Mesenteric fat pad (tissue), 1 donor: ENCODE measurements at places on chromosomes 13 and 19. TPM values are rescaled to one million over a fixed set of nuclear protein-coding genes. Genes with fewer than 3 reads are reported as not detected.

SYT3 gene
- total RNA-seq, result 0.51 TPM

KCNN4 gene
- 3.1 TPM for total RNA-seq

DIRAS1 gene
- total RNA-seq, result 1.1 TPM

STOML3 gene
- total RNA-seq, result not detected

RGL3 gene
- 18.8 TPM for total RNA-seq

CLEC17A gene
- total RNA-seq, result not detected

FRY gene
- total RNA-seq, result 31.8 TPM

UGGT2 gene
- 32.4 TPM for total RNA-seq

SYDE1 gene
- total RNA-seq, result 38.6 TPM

KLK3 gene
- not detected for total RNA-seq

ZSWIM9 gene
- total RNA-seq, result 5.3 TPM

SLC1A6 gene
- total RNA-seq, result not detected

IL4I1 gene
- 2.3 TPM for total RNA-seq

C19orf67 gene
- not detected for total RNA-seq

ZFP82 gene
- total RNA-seq, result 3.1 TPM

NLRP4 gene
- not detected for total RNA-seq

MCOLN1 gene
- total RNA-seq, result 55.5 TPM

TNPO2 gene
- 79.4 TPM for total RNA-seq

ZNF154 gene
- total RNA-seq, result 4.8 TPM

EDDM13 gene
- not detected for total RNA-seq

IGFL3 gene
- total RNA-seq, result not detected

METTL21C gene
- not detected for total RNA-seq

SRRM5 gene
- 0.22 TPM for total RNA-seq

PLK5 gene
- not detected for total RNA-seq
